ENCODE measurements at places on chromosomes 5 and 9. TPM values are rescaled to one million over a fixed set of nuclear protein-coding genes. Genes with fewer than 3 reads are reported as not detected.
A peak's percentile ranks its signal among the peaks of the same experiment; 100 is the strongest.

- H3K4me3 ChIP-seq: peak within 1 kb of the TSS; percentile 15
- H3K4me1 ChIP-seq: peaks cover 17% of the 10 kb centered on the region
- DNase-seq: no peak
- no peaks in the 10 kb centered on the region for H3K36me3 ChIP-seq
- H3K27me3 ChIP-seq: peaks cover 19% of the 10 kb centered on the region
- no peak within 1 kb of the TSS for H3K27ac ChIP-seq
These were observed at the start of gene ANKRD34B for GRCh38 chr5:80569961-80570786. ANKRD34B (minus strand) TSS chr5:80570280; CDS start chr5:80560019, 10,261 bp downstream.

The CCDC192 gene
- not detected for total RNA-seq

The CAMK4 gene
- total RNA-seq: not detected

DNA sequence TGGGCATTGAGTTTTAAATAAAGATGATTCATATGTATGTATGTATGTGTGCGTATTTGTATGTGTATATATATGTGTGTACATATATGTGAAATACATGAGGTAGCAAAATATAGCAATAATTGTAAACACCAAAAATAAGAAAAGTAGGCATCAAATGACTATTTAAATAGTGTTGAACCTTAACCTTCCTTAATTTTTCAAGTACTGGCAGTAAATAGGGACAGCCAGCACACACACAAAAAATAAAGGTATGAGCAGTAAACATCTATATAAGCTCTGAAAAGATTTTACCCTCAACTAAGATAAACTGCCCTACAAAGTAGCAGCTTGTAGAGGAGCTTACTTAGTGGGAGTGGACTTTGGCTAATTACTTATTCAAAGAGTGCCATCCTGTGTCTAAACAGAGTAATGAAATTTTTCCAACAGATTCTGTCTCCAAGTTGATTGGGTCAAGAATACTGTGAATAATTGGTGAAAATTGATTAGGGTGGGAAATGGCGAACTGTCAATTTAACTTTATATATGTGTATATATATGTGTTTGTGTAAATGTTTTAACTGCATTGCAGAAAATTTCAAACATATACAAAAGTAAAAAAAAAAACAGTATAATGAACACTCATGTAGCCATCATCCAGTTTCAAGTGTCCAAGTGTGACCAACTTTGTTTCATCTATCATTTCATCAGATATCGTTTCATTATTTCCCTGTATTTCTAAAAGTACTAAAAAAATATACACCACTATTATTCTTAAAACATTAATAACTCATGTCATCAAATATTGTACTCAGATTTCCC lies 2.0 kb upstream of the ADAMTS6 start:
- peaks cover 27% of the 10 kb centered on the region for H3K4me1 ChIP-seq
- H3K4me3 ChIP-seq: no peak overlapping the region
- H3K27me3 ChIP-seq: no peaks in the 10 kb centered on the region
- DNase-seq: no peak
- H3K36me3 ChIP-seq: no peaks in the 10 kb centered on the region

DNA sequence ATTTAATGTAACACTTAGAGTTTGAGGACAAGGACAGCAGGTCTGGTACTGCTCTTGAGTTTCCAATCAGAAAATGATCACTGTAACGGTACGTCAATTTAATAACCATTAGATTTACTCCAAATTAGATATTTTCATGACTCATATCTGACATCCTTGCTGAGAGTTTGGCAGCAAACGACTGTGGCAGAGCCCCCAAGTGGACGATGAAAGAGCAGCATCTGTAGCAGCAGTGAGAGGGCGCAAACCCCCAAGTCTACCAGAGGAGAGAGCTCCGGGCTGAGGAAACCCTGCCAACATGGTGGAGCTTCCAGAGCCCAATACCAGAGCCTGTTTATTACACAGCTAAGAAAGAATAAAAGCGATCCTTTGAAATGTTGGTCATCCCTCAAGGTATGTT lies 73.2 kb upstream of the EPB41L4A start:
- no peaks in the 10 kb centered on the region for H3K36me3 ChIP-seq
- DNase-seq: peak; percentile 60
- H3K27me3 ChIP-seq: no peaks in the 10 kb centered on the region
- no peaks in the 10 kb centered on the region for H3K4me1 ChIP-seq

The FYB1 gene
- total RNA-seq: 3.0 TPM

- no peak overlapping the region for H3K4me3 ChIP-seq
- no peaks in the 10 kb centered on the region for H3K4me1 ChIP-seq
- no peaks in the 10 kb centered on the region for H3K36me3 ChIP-seq
- DNase-seq: no peak
These were observed 58.8 kb downstream of the SH3PXD2B start for GRCh38 chr5:172395483-172395882.

GRCh38 chr5:154677921-154678320 lies 77.3 kb upstream of the LARP1 start:
- H3K27me3 ChIP-seq: no peaks in the 10 kb centered on the region
- H3K4me1 ChIP-seq: peaks cover 48% of the 10 kb centered on the region
- no peaks in the 10 kb centered on the region for H3K36me3 ChIP-seq
- DNase-seq: no peak
- H3K27ac ChIP-seq: peak overlapping the region; percentile 73

DNA sequence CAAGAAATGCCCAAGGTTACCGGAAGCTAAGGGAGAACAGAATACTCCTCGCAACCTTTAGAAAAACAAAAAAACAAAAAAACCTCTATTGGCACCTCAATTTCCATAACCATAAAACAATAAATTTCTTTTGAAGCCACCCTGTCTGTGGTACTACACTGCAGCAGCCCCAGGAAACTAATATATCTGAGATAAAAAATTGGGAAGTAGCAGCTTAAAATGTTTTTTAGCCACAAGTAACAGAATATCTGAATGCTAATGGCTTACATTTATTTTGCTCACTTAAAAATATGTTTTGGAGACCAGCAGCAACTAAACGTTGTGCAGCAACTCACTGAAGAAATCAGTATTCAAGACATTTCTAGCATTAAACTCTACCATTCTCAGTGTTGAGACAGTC lies 969.6 kb downstream of the DNAH5 start:
- DNase-seq: no peak
- no peaks in the 10 kb centered on the region for H3K4me1 ChIP-seq
- H3K36me3 ChIP-seq: no peaks in the 10 kb centered on the region
- no peaks in the 10 kb centered on the region for H3K27me3 ChIP-seq
- no peak overlapping the region for H3K4me3 ChIP-seq

DNA sequence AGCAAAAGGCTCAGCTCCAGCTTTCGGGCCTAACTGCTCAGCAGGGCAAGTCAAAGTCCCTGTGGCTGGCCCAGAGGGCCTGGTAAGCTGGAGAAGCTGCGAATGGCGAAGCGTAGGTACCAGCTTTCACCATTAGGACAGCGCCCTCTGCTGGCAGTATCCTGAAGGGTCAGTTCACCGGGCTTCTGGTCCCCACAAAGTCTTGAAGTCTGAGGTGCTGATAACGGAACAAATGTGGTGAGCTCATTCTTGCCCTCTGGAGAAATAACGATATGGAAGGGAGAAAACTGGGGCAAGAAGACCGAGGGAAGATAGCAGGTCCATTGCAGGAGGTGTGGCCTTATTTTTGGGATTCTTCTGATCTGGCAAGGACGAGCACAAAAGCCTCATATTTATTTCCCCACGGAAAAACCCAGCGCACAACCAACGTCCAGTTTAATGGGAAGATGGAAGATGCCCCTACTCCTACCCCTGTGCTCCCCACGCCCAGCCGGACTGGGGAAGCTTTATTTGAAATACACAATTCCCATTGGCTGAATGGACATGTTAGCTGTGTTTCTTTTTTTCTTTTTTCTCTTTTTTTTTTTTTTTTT lies 7.2 kb downstream of the SOWAHA start:
- H3K27me3 ChIP-seq: no peaks in the 10 kb centered on the region
- no peak overlapping the region for H3K4me3 ChIP-seq
- peak; percentile 93 for DNase-seq
- no peak overlapping the region for H3K27ac ChIP-seq
- peaks cover 17% of the 10 kb centered on the region for H3K4me1 ChIP-seq

GRCh38 chr9:134007571-134007970 lies 15.4 kb upstream of the VAV2 start:
- no peak for DNase-seq
- no peaks in the 10 kb centered on the region for H3K36me3 ChIP-seq
- H3K4me1 ChIP-seq: peaks cover 10% of the 10 kb centered on the region
- H3K4me3 ChIP-seq: no peak overlapping the region
- H3K27me3 ChIP-seq: no peaks in the 10 kb centered on the region
- no peak overlapping the region for H3K27ac ChIP-seq

GRCh38 chr9:135992486-135993408 lies 31.6 kb upstream of the UBAC1 start:
- DNase-seq: peak; percentile 54
- H3K4me1 ChIP-seq: peaks cover 32% of the 10 kb centered on the region
- peak overlapping the region; percentile 64 for H3K27ac ChIP-seq
- H3K4me3 ChIP-seq: no peak overlapping the region
- H3K27me3 ChIP-seq: no peaks in the 10 kb centered on the region

DNA sequence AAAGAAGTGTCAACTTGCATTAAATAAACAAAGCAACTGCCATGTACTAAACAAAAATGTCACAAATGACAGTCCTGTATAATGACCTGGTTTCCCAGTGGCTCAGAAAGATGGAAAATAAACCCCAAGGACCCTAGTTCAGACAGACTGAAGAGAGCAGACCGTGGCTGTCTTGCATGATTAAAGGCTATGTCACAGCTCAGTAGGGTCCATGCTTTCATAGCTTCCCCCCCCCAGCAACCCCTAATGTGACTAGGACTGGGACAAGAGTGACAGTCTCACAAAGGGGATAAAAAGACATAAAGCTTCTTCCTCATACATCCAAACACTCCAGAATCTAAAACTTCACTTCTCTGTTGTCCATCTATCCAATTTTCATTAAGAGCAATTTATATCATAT lies 113.6 kb downstream of the NR6A1 start:
- no peaks in the 10 kb centered on the region for H3K36me3 ChIP-seq
- H3K4me3 ChIP-seq: no peak overlapping the region
- no peak overlapping the region for H3K27ac ChIP-seq
- DNase-seq: no peak
- H3K4me1 ChIP-seq: peaks cover 21% of the 10 kb centered on the region

The KIF20A gene
- total RNA-seq: not detected

- no peak overlapping the region for H3K27ac ChIP-seq
- no peak overlapping the region for H3K4me3 ChIP-seq
- H3K4me1 ChIP-seq: no peaks in the 10 kb centered on the region
- no peak for DNase-seq
These were observed 26.7 kb upstream of the RICTOR start for GRCh38 chr5:39100851-39101396.

- no peak for DNase-seq
- no peaks in the 10 kb centered on the region for H3K27me3 ChIP-seq
- no peak overlapping the region for H3K4me3 ChIP-seq
These were observed 11.1 kb upstream of the APTX start for GRCh38 chr9:33012328-33013069.

- DNase-seq: no peak
- H3K27ac ChIP-seq: no peak overlapping the region
- no peaks in the 10 kb centered on the region for H3K4me1 ChIP-seq
- no peak overlapping the region for H3K4me3 ChIP-seq
- no peaks in the 10 kb centered on the region for H3K36me3 ChIP-seq
These were observed 12.4 kb upstream of the TYRP1 start for GRCh38 chr9:12680757-12681156.

DNA sequence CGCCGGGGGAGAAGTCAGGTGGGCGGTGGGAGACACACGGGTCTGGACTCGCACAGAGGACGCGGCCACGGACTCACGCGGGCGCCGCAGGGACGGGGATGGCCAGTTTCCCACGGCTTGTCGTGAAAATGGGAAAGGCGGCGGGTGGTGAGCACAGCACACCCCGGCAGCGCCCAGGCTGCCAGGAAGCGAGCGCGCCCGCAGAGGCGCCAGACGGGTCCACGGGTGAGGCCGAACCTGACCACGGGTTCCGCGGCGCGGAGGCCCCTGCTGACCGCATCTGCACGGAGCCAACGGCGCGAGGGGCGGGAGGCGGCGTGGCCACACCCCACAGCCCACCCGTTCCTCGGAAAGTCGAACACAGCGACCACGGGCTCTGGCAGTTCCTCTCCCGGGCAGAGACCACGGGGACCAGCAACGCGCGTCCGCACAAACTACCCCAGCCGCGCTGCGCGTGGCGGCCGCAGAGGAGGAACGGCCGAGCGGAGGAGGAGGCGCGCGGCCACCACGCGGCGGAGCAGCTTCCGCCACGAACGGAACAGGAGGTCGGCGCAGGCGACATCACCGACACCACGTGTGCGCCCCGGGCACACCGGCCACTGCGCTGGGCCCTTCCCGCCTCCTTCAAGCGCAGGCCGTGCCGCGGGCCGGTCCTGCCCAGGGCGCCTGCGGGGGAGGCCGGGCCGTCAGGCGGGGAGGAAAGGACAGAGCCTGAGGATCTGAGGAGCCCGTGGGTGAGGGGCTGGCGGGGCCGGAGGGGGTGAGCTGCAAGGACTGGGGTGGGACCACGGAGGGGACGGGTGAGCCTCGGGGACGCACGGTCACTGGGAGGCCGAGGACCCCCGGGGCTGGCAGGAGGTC lies 5.6 kb downstream of the EXD3 start:
- H3K4me1 ChIP-seq: peaks cover 12% of the 10 kb centered on the region
- peak overlapping the region; percentile 32 for H3K27ac ChIP-seq
- no peak for DNase-seq
- no peaks in the 10 kb centered on the region for H3K27me3 ChIP-seq

GRCh38 chr5:78841767-78842166 lies 143.3 kb downstream of the ARSB start:
- no peaks in the 10 kb centered on the region for H3K4me1 ChIP-seq
- no peaks in the 10 kb centered on the region for H3K27me3 ChIP-seq
- no peak overlapping the region for H3K27ac ChIP-seq
- no peak overlapping the region for H3K4me3 ChIP-seq
- DNase-seq: no peak
- no peaks in the 10 kb centered on the region for H3K36me3 ChIP-seq

DNA sequence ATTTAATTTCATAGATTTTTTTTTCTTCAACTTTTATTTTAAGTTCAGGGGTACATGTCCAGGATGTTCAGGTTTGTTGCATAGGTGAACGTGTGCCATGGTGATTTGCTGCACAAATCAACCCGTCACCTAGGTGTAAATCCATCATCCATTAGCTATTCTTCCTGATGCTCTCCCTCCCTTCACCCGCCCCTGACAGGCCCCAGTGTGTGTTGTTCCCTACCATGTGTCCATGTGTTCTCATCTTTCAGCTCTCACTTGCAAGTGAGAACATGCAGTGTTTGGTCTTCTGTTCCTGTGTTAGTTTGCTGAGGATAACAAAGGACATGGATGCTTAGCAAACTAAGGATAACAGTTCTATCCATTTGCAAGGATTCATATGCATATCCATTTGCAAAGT lies 209.1 kb upstream of the ADCY2 start:
- no peak overlapping the region for H3K27ac ChIP-seq
- no peaks in the 10 kb centered on the region for H3K4me1 ChIP-seq
- no peaks in the 10 kb centered on the region for H3K36me3 ChIP-seq

The SLC25A2 gene
- not detected for total RNA-seq

All from body of pancreas (tissue), 4 donors.